ENCODE measurements at places on chromosomes 7 and 10.
A peak's percentile ranks its signal among the peaks of the same experiment; 100 is the strongest.

DNA sequence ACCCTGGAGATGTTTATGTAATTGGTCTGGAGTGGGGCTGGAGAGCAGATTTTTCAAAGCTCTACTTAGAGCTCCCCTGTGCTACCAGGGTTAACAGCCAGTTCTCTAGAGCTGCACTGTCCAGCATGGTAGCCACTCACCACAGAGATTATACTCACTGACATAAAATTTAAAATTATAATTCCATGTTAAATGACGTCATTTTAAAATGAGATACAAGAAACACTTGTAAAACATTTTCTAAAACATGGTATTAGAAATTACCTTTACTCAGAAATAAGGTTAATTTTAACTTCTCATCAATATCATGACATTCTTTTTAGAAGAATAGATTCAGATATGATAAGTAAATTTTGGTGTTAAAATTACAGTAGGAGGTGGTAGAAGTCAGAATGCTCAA, 306.2 kb upstream of the LRRN3 start:
- DNase-seq = no peak

DNA sequence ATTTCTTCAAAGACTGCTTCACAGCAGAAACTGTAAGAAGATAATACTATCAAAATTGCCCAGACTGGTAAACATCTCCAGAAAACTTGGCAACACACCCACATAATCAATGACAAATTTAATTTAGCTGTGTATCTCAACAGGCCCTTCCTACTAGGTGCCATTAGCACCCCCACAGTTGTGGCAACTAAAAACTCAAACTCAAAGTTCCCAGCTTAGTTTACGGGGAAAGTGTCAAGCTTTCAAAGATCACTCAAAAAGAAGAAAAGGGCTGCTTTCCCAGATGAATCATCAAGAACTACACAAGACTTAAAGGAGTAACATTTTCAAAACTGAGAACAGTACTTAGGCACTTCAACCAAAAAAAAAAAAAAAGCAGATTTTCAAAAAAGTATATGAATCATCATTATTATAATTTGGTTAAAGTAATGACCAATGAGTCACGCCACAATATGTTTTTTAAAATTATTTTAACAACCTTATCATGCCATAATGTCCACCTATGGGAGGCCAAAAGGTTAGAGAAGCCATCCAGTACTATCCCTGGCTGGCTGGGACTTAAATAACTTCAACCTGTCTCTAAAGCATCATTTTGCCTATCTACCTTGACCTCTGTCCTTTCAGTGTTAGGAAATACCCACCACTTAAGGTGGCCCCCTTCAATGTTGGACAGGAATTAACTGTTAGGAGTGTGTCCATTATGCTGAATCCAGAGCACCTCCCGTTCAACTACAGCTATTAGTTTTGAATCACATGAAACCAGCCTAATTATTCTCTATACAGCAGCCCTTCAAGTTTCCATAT, 90.8 kb downstream of the ZFAND4 start:
- DNase-seq = no peak

GRCh38 chr10:44468965-44469364, 84.1 kb upstream of the CXCL12 start:
- no peak for DNase-seq

- no peak for DNase-seq
Observed at GRCh38 chr7:335358-336148, 45.6 kb downstream of the FOXL3 start.

DNA sequence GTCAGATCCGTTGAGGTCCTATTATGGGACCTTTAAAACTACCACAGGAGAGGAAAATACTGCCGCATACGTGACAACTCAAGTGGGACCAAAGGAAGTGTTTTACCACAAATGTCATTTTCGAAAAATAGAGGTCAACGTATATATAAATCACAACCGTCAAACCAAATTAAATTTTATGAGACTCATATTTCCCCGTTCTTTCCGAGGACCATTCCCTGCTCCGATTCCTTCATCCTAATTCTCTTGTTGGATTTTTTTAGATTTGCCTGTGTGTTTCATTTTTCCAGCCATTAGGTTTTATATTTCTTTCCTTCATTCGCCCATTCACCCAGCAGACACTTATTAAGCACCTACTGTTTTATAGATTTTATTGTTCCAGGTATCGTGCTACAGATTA, 583.9 kb upstream of the FOXK1 start:
- DNase-seq = no peak

GRCh38 chr7:143355450-143356385, 6.8 kb downstream of the FAM131B start:
- no peak for DNase-seq

DNA sequence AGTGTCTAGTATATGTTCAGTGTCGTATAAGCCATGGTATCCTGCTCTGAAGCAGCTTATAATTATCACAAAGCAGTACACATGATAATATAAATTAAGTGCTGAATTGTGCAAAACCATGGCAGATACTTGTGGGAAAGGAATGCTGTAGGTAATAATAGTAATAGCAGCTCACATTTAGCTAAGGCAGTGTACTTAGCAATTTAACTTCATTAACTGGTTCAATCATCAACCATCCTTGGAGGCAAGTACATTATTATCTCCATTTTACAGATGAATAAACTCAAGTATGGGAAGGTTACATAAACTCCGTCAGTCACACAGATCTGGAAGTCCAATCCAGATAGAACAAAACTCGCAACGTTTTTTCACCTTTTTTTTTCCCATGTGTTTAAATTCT, 21.6 kb upstream of the RNF148 start:
- DNase-seq = no peak

DNA sequence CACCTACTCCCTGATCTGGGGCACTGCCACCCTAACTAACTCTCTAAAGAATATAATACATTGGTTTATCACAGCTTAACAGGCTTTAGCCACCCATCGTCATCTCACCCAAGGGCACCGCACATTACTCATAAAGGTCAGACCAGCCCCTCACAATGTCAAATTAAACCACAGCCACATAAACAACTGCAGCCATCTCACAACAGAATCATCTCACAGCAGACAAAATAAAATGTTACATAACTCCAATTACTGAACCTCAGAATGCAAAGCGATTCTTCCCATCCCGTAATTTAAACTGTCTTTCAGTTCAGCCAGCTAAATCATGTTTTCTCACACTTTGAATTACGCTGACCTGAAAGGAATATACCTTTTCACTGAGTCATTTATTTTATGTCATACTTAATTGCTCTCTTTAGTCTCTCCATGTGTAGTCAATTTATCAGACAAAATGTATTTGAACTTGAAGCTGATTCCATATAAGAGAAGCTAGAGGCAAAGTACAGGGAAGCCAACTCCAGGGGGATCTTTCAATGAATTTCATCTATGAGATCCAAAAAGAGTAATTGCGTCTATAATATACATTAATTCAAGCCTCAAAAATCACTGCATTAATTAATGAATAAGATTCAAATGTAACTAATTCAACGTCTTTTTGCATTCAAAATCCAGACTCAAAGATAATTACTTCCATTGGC, 96.9 kb upstream of the NEBL start:
- no peak for DNase-seq

DNA sequence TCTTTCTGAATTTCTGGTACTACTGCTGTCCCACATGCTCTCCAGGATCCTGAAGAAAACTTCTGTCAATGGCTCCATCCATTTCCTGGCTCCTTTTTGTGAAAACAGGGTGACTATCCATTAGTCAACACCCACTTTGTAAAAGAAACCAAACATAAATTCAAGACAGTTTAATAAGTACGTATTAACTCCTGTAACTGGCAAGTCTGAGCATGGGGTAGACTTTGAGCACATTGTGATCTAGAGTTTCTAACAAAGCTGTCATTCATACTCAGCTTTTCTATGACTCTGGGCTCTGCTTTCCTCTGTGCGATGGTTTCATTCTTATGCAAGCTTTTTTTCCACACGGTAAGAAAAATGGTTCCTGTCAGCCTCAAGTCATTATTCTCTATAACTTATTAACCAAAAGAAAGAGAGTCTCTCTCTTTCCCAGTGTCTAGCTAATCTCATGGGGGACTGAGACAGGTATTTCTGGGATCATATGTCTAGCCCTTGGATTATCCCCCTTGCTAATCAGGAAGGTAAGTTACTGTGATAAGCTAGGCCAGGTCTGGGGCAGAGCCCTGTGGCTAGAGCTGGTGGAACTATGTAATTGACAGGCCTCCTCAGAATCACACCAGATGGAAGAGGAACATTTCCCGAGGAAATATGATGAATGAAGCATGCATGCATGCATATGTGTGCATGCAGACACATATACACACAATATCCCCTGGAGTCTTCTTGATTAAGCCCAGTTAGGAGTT, 98.5 kb downstream of the GNAI1 start:
- no peak for DNase-seq

GRCh38 chr10:77625379-77625778, 12.2 kb downstream of the KCNMA1 start:
- no peak for DNase-seq

DNA sequence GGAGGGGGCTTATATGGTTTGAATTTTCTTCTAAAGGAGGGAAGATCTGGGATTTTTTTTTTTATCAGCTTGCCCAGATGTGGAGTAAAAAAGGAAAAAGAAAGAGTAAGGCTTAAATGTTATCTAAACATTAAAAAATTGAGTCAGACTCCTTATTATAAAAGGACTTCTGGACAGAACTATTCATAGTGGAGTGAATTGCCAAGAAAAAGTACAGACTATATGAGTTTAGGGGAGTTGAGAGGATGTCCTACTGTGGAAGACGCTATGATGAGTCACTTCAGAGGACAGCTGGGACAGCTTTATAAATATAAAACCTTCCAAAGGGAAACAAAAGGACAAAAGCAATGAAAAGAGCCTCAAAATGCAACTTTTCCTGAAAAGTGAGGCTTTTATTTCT, 73.0 kb downstream of the TFPI2 start:
- DNase-seq = no peak

DNA sequence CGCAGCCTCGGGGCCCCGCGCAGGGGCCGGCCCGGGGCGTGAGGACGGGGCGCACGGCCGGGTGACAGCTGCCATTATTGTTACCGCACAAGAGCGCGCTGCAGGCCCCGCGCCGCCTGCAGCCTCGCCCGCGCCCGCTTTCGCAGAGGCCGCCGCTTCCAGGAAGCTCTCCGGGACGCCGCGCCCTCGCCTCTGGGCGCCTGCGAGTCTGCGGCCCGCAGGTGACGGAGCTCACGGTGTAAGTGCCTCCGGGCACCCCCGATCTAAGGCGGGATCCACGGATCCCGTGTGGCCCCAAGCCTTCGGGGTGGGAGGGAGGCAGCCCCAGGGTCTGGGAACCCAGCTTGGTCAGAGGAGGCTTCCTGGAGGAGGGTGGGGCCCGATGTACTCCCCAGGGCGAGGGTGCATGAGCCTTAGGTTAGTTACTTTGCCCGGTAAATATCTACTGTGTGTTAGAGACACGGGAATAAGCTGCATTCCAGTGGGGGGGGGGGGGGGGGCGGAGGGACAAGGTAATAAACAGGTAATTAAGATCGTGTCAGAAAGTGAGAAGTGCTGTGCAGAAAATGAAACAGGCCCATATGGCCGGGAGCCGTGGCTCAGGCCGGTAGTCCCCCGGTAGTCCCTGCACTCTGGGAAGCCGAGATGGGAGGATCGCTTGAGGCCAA, 638 bp downstream of the IQCE start:
- DNase-seq = no peak

GRCh38 chr7:113784316-113784715, 134.5 kb downstream of the PPP1R3A start:
- peak; percentile 11 for DNase-seq

DNA sequence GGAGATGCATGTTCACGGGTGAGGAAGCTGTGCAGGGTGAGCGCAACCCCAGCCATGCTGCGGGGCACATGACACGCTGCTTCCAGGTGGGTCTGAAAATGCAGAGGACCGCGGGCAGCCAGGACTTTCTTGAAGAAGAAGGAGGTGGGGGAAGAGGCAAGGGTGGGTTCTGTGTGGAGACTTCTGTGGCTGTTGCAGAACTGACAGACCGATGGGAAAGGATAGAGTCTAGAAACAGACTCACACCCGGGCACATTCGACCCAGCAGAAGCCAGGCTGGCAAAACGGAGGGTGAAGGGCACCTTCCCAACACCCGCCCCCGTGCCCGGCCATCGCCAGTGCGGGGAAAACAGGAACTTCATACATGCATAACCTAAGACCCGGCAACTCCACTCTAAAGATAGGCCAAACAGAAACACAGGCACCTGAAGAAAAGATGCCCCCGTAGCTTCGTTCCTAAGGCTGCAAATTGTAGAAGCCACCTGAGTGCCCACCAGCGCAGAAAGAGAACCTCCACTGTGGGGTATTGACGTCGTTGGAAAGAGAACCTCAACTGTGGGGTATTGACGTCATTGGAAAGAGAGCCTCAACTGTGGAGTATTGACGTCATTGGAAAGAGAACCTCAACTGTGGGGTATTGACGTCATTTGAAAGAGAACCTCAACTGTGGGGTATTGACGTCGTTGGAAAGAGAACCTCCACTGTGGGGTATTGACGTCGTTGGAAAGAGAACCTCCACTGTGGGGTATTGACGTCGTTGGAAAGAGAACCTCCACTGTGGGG, 4.8 kb upstream of the KNDC1 start:
- DNase-seq = no peak

DNA sequence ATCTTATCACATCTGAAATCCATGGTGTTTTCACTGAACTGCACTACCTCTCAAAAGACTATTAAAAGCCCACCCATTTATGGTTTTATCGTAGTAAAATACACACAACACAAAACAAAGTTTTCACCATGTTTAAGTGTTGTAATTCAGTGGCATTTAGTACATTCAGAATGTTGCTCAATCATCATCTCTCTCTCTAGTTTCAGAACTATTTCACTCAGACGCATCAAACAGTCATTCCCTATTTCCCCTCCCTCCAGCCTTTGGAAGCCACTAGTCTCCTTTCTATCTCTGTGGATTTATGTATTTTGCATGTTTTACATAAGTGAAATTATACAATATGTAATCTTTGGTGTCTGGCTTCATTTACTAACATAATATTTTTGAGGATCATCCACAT, 332.6 kb downstream of the TNS3 start:
- no peak for DNase-seq

- no peak for DNase-seq
Observed at GRCh38 chr7:44156453-44157010, 15.4 kb upstream of the MYL7 start.

DNA sequence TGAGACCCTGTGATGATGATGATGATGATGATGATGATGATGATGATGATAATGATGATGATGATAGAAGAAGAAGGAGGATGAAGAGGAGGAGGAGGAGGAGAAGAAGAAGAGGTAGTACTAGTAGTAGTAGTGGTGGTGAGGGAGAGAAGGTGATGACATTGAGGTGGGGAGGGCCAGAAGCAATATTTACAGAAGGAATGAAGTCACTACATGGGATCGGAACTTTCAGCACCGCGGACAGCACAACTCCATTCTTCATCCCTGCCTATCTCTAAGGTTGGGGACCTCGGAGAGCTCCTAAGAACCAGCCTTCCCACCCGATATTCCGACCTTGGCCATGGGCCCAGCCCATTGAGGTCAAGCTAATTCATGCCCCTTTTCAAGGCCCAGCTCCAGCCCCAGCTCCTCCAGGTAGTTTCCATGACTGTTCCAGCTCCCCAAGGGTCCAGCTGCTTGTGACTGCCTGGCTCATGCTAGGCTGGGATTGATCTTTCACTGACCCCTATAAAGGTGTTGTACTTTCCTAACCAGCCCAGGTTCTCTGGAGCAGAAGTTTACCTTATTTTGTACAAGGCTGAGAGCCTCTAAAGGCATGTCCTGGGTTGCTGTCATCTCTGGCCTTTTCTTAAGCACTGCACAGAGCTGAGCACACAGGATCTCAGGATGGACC, 10.3 kb downstream of the CRHR2 start:
- DNase-seq = peak; percentile 92

Measured in Kasumi-1 (cell line).